ENCODE measurements at places on chromosomes 13 and 19.

GRCh38 chr19:46517471-46517870 is 21.8 kb upstream of the PNMA8B start:
- DNase-seq = no peak

DNA sequence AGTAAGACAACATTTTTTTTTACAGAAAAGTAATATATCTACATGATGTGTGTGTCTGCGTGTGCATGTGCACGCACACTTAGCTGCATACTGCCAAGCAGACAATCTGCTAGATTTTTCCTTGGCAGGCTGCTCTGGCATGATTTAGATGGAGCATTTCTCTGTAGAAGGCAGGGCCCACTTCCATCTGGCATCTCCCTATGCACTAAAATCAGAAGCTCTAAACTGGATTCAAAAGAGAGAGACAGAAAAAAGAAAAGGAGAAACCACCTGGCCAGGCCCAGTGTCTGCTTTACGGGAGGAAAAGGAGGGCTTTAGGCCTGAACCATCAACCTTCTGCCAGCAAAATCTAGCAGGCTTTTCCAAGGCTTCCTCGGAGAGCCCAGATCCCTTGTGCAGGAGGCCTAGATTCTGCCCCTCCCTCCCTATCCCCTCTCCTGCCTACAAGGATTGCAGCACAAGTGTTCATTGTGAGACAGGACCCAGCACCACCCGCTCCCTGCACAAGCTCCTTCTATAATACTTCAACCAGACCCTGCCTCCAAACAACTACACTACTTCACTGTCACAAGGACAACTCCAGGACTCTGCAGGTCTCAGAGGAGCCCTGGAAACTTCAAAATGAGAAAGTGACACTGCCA is 99.3 kb downstream of the DOCK9 start:
- peak; percentile 71 for DNase-seq

GRCh38 chr19:50551715-50552187 is 16.5 kb downstream of the LRRC4B start:
- DNase-seq = peak; percentile 43

- DNase-seq = no peak
Measured at GRCh38 chr13:58048670-58049069, 417.1 kb downstream of the PCDH17 start.

GRCh38 chr13:71830323-71830722 is 36.7 kb downstream of the DACH1 start:
- no peak for DNase-seq

GRCh38 chr19:17511724-17512573 is 500 bp downstream of the PGLS start:
- DNase-seq = peak; percentile 89

- no peak for DNase-seq
Measured at GRCh38 chr13:98945863-98946605, 31.8 kb downstream of the DOCK9 start.

DNA sequence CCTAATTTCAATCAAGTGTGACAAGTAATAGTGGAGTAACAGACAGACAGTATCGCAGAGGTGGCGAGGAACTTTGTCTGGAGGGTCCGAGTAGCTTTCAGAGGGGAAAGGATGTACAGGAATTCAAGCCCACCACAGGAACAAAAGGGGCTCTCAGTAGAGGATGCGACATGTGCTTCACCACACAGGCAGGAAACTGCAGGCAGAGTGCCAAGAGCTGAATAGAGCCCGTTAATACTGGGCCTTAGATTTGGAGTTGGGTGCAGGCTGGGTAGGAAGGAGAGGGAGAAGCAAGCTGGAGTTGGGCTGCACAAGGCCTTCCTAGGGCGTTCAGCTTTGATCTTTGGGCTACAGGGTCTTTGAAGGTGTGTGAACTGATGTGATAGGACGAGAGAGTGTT is 1.2 kb downstream of the CCDC70 start:
- DNase-seq = no peak

- DNase-seq = peak; percentile 14
Measured at GRCh38 chr13:88288326-88288725, 617.2 kb downstream of the SLITRK5 start.

GRCh38 chr19:6425732-6426620 is 1.4 kb upstream of the KHSRP start:
- DNase-seq = peak; percentile 14

DNA sequence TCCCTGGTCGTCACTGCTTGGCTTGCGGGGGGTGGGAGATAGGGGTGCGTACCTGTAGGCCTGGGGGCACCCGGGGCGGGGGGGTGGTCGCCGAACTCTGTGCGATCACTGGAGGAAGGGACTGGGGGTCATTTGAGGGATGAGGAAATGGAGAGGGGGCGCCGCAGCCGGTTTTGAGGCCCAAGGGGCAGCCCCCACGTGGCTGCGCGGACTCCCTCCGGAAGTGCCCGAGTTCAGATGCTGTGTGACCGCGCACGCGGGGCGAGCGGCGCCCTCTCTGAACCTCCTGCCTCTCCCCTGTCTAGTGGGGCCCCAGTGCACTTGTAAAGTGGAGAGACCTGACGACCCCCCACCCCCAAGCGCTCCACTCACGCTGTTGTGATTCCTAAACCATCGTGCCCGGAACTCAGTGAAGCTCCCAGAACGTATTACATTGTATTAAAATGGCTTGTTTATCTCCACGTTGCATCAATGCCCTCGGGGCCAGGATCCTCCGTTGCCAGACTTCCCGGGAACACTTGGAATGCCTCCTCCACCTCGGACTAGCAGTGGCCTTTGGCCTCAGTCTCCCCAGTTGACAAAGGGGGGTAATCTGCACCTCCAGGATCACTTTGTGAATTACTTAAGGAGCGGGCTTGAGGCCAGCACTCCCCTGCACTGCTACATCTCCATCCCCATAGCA is 3.0 kb upstream of the NANOS3 start:
- DNase-seq = no peak

GRCh38 chr13:93218583-93218982 is 8.0 kb upstream of the GPC6 start:
- no peak for DNase-seq

- DNase-seq = no peak
Measured at GRCh38 chr13:111175372-111175771, 60.3 kb downstream of the ARHGEF7 start.

DNA sequence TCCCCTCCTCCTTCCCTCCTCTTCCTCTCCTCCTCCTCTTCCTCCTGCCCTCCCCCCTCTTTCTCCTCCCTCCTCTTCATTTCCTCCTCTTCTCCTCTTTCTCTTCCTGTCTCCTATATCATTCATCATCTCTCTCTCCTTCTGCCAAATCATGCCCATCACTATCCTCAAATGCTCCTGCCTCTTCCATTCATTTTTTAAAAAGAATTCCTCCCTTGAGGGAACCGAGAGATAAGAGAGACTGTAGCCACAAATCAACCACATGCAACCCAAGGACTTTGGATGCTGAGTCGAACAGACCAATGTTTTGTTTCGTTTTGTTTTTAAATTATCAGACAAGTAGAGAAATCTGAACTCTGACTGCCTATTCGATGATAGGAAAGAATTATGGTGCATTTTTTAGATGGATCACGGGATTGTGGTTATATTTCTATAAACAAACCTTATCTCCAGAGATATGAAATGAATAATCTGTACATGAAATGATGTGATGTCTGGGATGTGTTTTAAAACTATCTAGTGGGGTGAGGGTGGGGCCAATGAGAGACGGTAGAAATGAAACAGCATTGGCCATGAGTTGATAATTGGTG is 9.5 kb upstream of the ZNF541 start:
- no peak for DNase-seq

DNA sequence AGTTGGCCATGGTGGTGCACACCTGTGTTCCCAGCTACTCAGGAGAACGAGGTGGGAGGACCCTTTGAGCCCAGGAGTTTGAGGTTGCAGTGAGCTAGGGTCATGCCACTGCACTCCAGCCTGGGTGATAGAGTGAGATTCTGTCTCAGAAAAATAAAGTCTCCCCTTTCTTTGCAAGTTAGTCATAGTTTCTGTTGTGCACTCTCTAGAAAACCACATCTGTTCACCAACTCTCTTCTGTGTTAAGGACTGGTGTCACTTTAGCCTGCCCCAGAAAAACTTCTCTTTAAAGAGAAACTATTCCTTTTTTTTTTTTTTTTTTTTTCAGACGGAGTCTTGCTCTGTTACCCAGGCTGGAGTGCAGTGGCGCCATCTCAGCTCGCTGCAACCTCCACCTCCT is 4.9 kb upstream of the CHST8 start:
- no peak for DNase-seq

GRCh38 chr19:56110515-56111448 is 10.3 kb downstream of the ZNF787 start:
- peak; percentile 74 for DNase-seq

DNA sequence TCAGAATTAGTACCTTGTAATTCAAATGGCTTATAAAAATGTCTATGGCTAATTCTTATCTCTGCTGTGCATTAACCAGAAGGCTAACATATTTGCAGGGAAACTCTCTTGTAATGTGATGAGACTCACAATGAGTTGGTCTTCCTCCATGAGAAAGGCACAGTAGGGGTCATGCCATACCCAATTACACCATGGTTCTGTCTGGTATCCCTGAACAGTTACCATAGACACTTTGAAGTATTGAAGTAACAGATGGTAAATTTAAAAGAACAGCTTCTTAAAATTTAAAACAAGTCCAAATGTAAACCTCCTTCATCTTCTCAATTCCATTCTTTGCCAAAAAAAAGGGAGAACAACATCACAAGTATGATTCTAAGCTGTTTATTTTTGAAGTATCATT is 22.6 kb upstream of the SLAIN1 start:
- no peak for DNase-seq

- DNase-seq = no peak
Measured at GRCh38 chr13:20682061-20682460, 21.4 kb upstream of the IL17D start.

DNA sequence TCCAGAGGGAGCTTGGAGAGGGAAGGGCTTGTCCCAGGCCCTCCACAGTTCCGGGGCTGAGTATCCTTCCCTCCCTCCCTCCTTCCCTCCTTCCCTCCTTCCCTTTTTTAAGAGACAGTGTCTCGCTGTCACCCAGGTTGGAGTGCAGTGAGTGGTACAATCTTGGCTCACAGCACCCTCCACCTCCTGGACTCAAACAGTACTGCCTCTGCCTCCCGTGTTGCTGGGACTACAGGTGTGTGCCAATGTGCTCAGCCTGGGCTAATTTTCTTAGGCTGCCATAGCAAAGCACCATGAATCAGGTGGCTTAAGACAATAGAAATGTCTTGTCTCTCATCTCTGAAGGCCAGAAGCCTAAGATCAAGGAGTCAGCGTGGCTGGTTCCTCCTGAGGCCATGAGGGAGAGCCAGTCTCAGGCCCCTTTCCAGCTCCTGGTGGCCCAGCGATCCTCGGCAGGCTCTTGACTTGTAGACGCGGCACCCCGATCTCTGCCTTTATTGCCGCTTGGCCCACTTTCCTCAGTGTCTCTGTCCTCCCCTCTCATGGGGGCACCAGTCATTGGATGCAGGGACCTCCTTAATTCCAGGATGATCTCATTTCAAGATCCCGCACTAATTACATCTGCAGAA is 47.5 kb downstream of the CRTC1 start:
- DNase-seq = no peak

GRCh38 chr13:25679159-25679558 is 307.4 kb downstream of the ATP8A2 start:
- no peak for DNase-seq

- DNase-seq = no peak
Measured at GRCh38 chr13:112186091-112186490, 119.1 kb downstream of the SOX1 start.

DNA sequence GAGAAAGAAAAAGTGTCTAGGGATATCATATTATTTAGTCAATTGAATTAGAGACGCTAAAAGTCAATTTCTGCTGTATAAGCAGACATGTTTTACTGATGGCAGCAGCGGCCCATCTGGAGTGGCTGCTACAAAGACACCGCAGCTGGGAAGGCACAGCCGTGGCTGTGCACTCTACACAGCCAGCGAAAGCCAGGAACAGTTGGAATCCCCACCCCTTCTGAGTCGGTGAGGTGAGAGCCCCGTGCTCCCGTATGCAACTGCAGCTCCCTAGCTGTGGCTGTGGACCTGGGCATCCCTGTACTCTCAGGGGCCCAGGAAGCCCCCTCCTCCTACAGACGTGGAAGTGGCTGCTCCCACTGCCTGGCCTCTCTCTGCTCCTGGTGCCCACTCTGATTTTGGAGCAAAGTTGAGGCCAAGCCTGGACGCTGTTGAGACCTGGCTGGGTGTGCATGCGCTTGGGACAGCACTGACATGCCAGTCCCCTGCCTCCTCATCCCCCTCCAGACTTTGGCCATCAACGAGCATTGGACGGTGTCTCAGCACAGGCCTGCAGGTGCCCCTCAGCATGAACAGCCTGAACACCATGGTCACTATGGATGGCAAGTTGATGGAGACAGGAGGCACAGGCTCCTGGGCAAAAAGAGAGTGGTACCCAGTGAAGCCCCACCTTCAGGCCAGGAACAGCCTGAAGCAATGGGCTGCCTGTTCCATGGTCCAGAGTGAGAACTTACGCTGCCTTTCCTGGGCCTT is 944.0 kb upstream of the MIR17HG start:
- no peak for DNase-seq

GRCh38 chr19:39203372-39204341 is at the start of gene SYCN:
Gene SYCN, minus strand, starts transcription at chr19:39204263. Its CDS starts 9 bp downstream, at chr19:39204254.
- no peak for DNase-seq

- no peak for DNase-seq
Measured at GRCh38 chr19:7550169-7550770, 14.8 kb downstream of the PNPLA6 start.

GRCh38 chr13:24308068-24308445 is 1.3 kb upstream of the C1QTNF9 start:
- no peak for DNase-seq

DNA sequence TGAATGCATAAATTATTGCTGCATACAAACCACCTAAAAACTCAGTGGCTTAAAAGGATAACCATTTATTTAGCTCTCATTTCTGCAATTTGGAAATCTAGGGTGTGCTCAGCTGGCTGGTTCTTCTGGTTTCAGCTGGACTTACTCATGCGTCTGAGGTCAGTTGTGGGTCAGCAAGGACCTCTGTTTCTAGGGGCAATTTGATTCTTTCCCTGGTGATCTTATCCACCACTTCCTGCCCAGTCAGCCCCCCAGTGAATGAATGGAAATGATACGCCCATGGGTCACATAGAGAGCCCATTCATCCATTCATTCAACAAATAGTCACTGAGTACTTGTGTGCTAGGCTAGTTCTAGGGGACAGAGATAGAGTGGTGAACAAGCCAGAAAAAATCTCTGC is 9.9 kb downstream of the FXYD5 start:
- DNase-seq = no peak

- no peak for DNase-seq
Measured at GRCh38 chr13:106466691-106467426, 68.6 kb downstream of the EFNB2 start.

GRCh38 chr19:35977446-35978222 is 17.4 kb upstream of the SDHAF1 start:
- no peak for DNase-seq

DNA sequence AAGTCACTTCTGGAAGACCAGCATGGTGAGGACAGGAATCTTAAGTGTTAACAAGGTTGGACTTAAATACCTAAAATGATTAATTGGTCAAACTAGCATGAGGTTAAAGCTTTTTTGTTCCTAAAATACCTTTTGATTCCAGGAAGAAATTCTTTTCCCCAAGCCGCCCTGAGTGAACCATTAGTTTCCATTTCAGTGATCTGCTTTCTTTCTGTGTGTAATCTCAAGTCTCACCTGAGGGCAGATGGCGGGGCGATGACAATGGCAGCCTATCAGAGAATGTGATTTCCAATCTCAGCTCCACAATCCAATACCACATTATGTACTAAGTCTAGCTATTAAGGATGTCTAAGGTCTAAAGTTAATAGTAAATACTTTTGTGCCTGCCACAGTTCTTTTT is 390.9 kb upstream of the SGCG start:
- no peak for DNase-seq
